ENCODE measurements at places on chromosomes 4 and X.

DNA sequence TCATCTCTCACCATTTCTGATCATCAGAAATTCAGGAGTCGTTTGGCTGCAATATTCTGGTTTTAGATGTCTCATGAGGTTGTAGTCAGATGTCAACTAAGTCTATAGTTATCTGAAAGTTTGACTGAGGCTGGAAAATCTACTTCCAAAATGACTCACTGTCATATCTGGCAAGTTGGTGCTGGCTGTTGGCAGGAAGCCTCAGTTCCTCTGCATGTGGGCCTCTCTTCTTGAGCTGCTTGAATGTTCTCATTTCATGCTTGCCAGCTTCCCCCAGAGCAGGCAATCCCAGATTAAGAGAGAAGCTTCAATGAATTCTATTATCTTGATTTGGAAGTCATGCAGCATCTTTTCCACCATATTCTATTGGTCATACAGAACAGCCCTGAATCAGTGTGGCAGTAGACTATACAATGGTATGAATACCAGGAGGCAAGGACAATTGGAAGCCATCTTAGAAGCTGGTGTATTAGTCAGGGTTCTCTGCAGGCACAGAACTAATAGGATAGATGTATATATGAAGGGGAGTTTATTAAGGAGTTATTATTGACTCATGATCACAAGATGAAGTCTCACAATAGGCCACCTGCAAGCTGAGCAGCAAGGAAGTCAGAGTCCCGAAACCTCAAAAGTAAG, 46.8 kb upstream of the ELF2 start:
- no peak for DNase-seq

DNA sequence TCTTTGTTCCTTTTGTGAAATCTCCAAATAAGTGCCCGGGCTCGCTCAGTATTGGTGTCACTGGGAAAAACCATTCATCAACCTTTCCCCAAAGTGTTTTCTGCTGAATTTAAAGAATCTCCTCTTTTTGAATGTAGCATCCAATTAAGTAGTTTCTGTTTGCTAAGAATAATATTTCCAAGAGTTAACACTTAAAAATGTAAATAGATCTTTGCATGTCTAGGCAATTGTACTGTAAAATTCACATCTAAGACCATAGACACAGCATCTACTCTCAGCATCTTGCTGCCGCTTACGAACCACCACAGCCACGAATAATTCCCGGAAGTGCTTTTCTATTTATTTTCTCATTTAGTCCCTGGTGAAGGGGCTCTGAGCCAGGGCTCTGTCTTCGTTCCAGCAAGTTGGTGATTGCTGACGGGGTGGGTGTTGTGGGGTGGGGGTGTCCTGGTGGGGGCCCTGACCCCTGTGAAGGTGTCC, 1.4 kb downstream of the NSG1 start:
- DNase-seq: no peak

DNA sequence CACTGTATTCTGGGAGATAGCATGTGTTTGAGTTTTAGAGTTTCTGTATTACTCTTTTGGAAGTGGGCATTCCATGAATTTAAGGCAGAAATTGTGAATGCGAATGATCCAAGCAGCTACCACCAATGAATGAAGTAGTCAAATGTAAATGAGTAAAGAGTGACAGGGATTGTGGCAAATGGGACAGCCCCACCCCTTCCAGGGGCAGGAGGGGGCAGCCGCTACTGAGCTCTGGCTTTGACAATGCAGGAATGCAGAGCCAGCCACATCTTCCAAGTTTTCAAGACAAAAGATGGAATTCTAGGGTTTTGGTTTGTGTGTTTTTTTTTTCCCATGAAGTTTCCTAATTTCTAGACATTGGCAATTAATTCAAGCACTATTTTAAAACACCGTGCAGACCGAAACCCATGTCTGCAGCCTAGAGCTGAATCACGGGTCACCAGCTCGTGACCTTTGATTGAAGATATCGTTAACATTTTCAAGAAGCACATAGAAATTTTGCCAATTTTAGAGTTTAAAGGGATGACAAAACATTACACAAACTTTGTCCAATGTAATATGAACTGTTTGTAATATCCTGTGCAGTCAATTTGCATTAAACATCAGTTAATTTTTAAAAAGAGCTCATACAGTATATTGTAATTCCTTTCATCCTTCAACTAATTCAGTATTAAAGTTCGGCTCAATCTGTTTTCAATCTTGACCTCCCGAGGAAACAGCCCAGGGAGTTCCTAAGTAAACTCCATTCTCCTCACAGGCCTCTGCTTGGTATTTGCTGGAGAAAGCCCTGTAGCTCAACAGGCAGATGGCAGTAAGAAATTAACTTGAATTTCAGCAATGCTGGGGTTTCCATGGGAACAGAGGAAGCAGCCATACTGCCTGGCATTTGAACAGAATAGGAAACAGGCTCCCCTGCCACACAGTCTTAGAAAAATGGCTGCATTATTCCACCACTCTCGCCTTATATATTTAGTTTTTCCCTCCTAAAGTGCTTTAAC, 83.4 kb downstream of the UCHL1 start:
- DNase-seq: no peak

DNA sequence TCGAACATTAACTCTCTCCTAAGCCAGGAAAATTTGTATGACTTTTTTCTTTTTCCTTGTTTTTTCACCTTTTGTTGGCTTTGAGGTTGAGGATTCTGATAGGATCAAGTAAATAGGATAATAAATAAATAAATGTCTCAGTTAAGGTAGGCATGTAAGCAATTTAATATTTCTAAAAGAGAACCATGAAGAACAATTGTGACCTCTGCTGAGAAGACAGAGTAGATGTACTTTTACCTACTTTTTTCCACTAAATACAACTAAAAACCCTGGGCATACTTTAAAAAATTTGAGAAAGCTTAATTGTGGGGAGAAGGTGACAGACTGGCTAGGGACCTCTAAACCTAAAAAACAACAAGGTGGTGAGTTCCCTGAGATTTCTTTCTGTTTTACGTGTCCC, 31.6 kb upstream of the CLNK start:
- no peak for DNase-seq

DNA sequence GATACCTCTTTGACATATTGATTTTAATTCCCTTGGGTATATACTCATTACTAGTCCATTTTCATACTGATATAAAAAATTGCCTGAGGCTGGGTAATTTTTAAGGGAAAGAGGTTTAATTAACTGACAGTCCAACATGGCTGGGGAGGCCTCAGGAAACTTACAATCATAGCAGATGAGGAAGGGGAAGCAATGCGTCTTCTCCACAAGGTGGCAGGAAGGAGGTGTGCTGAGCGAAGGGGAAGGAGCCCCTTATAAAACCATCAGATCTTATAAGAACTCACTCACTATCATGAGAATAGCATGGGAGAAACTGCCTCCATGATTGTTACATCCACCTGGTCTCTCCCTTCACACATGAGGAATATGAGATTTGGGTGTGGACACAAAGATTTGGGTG, 42.4 kb downstream of the MSX1 start:
- no peak for DNase-seq

GRCh38 chrX:105460376-105460775, 239.9 kb upstream of the TEX13A start:
- no peak for DNase-seq

DNA sequence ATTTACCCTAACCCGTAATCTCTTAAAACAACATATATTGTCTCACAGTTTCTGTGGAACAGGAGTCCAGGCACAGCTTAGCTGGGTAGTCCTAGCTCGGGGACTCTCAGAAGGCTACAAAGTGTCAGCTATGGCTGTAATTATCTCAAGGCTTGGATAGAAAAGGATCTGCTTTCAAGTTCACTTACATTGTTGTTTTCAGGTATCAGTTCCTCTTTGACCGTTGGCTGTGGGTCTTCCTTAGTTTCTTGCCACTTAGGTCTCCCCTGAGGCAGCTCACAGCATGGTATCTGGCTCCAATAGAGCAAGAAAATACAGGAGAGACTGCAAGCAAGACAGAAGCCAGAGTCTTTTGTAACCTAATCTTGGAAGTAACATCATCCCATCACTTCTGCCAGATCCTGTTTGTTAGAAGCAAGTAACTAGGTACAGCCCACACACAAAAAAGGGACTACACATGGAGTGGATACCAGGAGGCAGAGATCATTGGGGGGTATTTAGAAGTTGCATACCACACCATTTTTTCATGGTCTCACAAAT, 137.0 kb downstream of the MAGEB5 start:
- no peak for DNase-seq

GRCh38 chr4:140125374-140125773, 28.6 kb downstream of the MAML3 start:
- no peak for DNase-seq
